Fibroblast of skin of abdomen (primary cell): ENCODE measurements at places on chromosomes 7 and 10.

DNA sequence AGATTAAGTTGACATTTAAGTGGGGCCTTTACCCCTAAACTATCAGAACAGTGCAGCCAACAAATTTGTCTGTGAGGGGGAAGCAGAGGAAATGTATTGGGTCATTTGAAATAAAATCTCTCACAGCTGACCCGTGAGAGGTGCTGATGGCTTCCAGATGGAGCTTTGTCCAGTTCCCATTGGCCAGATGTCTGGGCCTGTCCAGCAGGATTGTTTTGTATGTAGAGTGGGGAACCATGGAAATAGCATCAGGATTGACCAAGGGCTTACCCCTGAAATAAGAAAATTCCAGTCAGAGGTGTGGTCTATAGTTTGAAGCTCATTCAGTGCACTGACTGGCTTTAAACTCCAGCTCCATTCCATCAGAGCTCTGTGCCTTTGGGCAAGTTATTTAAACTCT lies 50.6 kb downstream of the INHBA start:
- DNase-seq: no peak

DNA sequence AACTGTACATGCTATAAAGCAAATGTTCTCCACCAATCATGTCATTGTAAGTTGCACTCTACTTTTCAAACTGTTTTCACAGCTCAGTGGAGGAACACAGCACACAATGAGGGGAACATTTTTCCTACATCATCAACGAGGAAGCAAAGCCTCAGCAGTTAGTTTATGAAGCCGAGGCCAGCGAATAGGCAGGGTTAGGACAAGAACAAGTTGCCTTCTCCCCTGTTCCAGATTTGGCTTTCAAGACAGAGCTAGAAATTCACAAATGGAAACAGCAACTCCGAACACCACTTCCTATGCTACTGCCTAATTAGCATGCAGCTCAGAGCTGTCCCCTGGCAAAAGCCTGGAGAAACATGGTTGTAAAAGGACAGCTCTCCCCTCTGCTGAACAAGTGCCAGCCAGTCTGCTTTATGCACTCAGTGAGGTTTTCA lies 19.8 kb downstream of the ITGB8 start:
- no peak for DNase-seq

DNA sequence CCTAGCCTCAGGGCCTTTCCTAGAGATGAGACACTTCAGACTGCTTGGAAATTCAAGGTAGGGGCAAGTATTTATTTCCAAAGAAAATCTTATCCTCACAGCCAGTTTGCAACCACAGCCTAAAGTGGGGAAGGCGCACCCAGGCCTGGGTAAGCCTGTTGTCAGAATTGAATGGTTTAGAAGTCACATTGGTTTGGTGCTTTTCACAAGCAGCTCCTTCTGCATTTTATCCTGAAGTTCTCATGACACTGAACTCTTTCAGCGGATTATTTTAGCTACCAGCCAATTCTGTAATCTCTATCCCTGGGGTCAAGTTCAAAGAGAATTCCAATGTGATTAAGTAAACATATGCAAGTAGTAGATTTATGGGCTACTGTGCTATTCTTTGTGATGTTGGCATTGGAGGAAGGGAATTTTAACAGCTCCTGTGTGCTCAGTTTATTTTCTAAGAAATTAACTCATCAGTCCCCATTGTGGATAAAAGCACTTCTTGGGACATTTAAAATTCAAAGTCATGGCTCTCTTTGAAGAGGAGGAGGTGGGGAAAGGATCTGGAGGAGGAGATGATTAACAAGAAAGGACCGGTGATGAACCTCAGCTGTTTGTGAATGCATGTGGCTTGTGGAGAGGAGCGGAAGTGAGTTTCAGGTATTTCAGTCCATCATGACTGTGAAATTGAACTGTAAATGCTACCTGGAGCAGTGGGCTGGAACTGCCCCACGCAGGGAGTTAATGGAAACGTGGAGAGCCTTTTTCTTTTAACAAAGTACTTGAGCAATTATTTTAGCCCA lies 90.2 kb upstream of the CACUL1 start:
- DNase-seq: no peak

DNA sequence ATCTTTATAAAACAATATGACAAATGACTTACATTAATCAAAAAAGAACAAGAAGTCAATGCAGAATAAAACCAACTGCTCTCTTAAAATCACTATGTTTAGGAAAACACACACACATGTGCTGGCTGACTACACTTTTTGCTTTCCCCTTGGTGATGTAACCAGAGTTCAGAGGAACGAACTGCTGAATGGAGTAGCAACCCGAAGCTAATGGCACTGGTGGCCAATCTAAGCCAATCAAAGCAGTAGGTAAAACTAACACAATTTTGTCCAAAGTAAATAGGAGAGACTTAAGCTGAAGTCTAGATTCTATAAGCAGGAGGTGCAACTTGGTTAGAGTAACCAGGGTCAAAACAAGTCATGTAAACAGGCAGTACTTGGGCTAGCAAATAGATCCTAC lies 33.2 kb upstream of the CUBN start:
- no peak for DNase-seq

DNA sequence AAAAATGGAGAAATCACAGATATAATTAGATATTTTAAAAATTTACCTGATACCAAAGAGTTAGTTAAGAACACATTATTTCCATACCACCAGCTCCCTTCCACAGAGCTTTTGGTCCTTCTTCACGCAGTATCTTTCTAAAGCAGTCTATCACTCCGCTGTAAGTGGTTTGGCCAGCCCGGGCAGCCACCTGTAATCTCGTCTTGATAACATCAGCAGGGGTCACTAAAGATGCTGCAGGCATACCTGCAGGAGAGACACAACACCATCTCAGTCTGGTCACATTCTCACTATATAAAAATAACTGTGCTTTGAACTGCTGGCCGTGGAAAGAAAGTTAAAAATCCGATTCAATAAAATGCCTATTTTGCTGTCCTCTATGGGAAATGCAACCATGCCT lies 200.1 kb downstream of the SLC25A13 start:
- no peak for DNase-seq

DNA sequence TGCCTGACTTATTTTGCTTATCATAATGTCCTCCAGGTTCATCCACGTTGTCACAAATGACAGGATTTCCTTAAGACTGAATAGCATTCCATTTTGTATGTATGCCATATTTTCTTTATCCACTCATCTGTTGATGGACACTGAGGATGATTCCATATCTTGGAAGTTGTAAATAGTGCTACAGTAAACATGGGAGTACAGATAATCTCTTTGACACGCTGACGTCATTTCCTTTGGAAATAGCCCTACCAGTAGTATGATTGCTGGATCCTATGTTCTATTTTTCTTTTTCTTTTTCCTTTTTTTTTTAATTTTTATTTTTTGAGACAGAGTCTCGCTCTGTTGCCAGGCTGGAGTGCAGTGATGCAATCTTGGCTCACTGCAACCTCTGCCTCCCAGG lies 167.6 kb downstream of the CTTNBP2 start:
- no peak for DNase-seq

GRCh38 chr7:36937754-36938563 lies 213.7 kb upstream of the AOAH start:
- DNase-seq: no peak

- DNase-seq: no peak
Observed at GRCh38 chr7:106658316-106659165, 2.4 kb downstream of the CCDC71L start.

GRCh38 chr10:123926401-123927264 lies 35.0 kb upstream of the CPXM2 start:
- peak; percentile 77 for DNase-seq

DNA sequence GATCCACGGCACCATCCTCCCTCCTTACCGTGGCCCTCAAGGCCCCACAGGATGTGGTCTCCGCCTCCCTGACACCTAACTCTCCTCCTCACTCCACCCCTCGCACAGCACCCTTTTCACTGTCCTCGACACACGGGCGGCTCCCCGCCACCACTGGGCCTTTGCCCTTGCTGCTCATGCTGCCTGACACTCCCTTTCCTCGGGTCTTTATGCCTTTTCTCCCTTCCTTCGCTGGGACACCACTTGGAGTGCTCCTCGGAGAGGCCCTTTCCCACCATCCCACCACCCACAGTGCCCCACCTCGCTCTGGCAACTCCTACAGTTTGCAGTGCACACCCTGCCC lies 7.9 kb upstream of the INMT start:
- no peak for DNase-seq

- peak; percentile 62 for DNase-seq
Observed at GRCh38 chr7:19377611-19378344, 232.6 kb upstream of the FERD3L start.

GRCh38 chr10:44046605-44047004 lies 338.3 kb downstream of the CXCL12 start:
- peak; percentile 53 for DNase-seq

GRCh38 chr10:107918171-107918570 lies 753.7 kb upstream of the SORCS1 start:
- no peak for DNase-seq

- no peak for DNase-seq
Observed at GRCh38 chr10:62027841-62028501, 126.5 kb downstream of the ARID5B start.

DNA sequence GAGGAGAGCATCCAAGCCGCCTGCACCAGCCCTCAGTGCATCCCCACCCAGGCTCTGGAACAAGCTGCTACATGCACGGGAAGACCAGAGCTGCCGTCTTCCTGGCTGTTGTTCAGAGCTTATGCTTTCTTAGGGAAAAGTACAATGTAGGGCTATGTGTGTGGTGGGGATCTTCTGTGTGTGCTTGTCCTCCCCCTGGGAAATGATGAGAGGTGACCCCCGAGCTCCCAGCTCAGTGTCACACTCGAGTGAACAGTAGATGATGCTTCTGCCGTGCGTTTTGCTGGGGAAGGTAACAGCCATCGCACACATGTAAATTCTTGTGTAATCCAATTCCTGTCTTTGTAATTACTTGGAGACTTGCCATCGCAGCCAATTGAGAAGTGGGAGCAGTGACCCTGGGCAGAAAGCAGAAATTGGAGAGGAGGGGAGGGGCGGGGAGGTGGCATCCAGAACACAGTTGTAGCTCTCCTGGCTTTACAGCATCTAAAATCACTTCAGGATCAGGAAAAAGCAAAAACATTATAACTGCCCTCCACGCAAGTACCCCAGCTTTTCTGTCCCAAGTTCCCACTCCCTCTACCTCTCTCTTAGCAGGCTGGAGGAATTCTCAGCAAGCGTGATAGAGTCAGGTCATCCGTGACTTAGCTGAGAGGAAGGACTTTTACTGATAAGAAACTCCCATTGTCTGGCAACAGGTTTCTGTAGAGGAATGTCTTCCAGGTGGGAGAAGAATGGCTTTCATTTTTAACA lies 149.6 kb downstream of the TCF7L2 start:
- DNase-seq: peak; percentile 52

DNA sequence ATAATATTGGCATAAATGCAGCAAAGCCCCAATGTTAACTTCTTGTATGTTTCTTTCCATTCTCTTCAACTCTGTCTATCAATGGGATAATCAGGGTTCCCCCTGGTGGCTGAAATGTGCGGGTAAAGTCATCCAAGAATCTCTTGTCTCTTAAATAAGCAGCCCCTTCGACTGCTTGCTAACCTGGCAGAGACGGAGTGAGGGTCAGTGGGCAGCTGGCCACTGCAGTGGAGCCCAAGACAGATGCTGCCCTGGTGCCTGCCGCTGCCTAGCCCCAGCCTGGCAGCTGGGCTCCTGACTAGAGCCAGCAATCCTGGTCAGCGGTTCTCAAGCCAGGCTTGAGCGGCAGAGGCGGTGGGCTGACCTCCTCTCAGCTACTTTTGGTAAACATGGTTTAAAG lies 248.9 kb downstream of the COBL start:
- peak; percentile 70 for DNase-seq

GRCh38 chr7:738723-739454 lies 11.8 kb upstream of the PRKAR1B start:
- DNase-seq: no peak

- peak; percentile 8 for DNase-seq
Observed at GRCh38 chr7:122770686-122771335, 68.1 kb upstream of the RNF148 start.

DNA sequence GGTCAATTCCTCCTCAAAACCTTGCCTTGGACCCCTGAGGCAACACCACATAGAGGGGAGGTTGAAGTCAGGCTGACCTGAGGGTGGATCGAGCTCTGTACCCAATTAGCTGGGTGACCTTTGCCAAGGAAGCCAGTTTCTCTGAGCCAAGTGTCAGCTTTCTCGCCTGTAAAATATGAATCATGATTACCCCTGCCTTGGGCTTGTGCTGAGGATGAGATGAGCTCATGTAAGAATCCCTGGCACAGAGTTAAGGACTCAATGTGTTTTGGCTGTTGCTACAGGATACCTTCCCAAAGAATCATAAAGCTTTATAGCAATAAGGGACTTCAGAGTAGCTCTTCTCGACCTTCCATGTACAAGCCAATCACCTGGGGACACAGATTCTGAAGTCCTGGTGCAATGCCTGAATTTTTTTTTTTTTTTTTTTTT lies 43.5 kb upstream of the CACUL1 start:
- DNase-seq: no peak

- peak; percentile 19 for DNase-seq
Observed at GRCh38 chr7:47031786-47032535, 550.0 kb downstream of the TNS3 start.

DNA sequence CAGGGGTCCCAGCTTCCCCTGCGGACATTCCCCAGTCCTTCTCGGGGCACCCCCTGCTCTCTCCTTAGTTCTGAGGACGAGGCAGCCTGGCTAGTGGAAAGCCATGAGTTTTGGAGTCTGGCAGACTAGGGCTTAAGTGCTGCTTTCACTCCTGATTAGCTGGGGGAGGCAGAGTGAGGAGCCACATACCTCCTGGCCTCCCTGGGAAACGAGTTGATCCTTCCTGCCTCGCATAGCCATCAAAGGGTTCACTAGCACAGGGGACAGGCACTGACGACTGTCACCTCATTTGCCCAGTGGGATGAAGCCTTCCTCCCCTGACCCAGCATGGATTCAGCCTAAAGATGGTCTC lies 402.5 kb downstream of the RPS24 start:
- DNase-seq: no peak

- no peak for DNase-seq
Observed at GRCh38 chr10:48658975-48659269, 25.8 kb upstream of the WDFY4 start.

DNA sequence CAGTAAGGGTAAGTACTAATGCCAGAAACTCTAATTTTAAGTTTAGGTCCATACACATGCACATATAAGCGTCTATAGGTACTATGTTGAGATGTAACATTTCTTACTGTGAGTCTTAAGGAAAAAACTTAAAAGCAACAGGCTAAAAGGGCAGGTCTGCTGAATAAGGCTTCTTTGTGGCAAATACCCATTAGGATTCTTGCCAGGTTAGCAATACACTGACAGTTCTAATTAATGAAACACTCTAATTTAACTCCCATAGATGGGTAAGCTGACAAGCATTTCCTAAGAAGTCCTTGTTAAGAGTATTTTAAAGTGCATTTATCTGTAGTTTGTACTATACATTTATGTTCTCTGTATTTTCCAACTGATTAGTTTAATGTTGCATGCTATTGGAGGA lies 14.0 kb downstream of the SCRN1 start:
- DNase-seq: no peak

DNA sequence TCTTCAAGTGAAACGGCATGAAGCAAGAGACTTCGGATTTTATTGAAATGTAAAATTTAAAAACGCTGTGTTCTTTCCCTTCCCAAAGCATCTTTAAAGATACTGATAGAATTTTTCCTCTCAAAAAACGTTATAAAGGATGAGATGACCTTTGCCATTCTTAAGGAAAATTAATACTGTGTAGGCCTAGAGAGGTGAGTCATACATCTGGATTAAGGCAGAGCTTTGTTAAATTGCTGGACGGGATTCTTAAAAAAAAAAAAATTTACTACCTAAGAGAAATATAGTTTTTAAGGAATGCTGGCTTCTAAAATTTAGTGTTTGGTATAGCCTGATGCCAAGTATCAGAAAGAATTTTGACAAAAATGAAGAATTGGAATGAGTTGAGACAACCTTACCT lies 6.3 kb upstream of the HBP1 start:
- DNase-seq: no peak
